ENCODE measurements at places on chromosomes 3 and 15.

GRCh38 chr3:69983546-69984265, 15.8 kb upstream of the SAMMSON start:
- no peak for DNase-seq

DNA sequence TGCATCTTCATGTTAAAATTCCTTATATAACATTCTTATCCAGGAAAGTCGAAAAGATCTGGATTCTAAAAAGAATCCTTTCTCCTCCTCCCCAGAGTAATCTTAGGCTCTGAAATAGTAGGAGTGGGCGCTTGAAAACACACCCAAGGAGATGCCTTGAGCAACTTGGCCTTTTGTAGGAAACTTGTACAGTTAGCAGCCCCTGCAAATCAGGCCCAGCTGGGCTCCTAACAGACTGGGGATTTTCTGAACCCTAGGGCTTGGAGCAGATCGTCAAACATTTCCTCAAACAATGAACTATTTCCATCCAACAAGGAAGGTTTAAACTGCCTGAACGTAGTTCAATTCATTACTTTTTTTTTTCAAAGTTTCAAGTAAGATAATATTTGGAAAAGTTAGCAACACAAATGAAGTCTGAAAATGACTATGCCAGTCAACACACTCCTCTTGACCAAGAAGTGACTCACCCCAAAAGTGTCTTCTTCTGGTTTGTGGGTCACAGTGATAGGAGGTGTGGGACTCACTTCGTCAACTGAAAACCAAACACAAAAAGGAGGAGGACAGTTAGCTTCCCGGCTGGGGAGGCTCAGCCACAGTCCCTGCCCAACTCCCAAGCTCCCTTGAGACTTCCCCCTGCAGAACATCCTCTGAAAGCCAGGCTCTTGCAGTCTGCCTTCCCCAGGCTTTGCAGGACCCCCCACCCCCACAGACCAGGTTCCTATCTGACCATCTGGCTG, 129.7 kb downstream of the NTRK3 start:
- DNase-seq = no peak

- DNase-seq = no peak
Observed at GRCh38 chr15:85702321-85703101, 92.2 kb downstream of the KLHL25 start.

DNA sequence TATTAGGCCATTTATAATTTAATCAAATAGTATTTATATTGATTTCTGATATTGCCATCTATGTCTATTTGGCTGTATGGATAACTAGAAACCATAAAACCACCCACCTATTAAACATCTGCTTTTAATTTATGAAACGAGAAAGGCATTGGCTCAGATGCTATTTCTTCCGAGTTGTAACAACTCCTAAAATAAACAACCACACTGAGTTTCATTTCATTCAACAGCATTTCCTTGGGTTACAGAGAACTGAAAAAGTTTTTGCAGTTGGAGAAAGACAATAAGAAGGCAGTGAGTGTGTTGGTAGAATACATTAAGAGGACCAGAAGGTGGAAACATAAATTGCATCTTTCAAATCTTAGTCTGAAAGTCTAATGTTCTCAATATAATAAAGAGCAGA, 79.1 kb downstream of the AQR start:
- DNase-seq = no peak

- DNase-seq = no peak
Observed at GRCh38 chr15:52760562-52760961, 29.6 kb downstream of the ONECUT1 start.

DNA sequence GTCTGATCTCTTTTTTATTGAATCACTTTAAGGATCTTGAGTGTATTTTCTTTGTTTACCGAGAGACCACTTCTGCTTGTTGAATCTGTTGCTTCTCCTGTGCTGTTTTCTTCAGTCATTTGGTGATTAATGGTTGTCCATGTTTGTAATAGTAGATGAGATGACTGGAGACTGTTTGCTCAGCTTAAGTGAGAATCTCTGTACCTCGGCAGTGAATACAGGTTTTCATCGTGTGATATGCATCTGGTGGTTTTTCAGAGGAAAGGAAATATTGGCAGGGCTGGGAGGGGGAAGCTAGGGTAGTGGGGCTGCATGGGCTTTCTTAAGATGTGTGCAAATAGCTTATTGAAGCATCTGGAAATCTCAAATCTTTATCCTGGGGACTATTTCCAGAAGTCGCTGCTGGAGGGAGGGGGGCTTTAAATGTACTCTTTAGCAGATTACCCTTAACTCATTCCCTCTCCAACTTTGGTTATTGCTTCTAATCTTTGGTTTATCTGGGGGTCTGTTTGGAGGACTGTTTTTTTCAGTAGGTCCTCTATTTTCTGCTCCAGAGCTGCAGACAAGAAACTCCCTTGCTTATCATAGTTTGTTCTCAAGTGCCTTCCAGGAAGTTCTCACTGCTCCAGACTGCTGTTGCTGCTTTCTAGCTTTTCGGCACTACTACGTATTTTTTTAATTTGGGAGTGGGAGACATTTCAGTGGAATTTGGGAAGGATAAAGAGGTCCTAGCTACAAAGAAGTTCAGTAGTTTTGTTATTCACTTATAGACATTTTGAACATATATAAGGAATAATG, 19.4 kb downstream of the CMTM8 start:
- DNase-seq = no peak

DNA sequence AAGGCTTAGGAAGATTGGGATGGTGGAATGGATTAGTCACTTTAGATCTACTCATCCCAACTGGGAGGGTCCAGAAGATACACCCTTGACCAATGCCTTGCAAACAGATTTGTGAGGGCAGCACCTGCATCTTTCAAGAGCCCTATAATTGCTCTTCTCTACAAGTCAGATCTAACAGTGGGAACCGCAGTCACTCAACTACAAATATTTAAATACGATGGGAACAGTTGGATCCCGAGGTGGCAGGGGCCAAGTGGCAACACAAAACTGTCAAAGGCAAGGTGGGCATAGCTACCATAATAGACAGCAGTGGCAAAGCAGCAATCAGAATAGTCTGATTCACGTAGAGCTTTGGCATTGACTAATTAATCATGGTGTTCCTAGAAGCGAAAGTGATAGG, 152.0 kb downstream of the TBC1D5 start:
- DNase-seq = no peak

Data from stimulated activated CD4-positive, alpha-beta T cell treated with anti-CD3 and anti-CD28 coated beads, Interleukin-1b, Interleukin-23, amount 100 ng/mL, for 1 hour (primary cell).